ENCODE measurements at places on chromosomes 2 and 18.

DNA sequence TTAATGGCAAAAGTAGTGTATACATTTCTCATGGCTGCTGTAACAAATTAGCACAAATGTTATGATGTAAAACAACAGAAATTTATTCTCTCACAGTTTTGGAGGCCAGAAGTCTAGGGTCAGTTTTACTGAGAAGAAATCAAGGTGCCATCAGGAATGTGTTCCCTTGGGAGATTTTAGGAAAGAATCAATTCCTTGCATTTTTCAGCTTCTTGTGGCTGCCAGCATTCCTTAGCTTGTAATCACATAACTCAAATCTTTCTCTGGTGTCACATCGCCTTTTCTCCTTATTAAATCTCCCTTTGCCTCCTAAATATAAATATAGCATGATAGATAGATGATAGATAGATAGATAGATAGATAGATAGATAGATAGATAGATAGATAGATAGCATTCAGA lies 307.0 kb upstream of the REG3G start:
- DNase-seq: peak; percentile 3

DNA sequence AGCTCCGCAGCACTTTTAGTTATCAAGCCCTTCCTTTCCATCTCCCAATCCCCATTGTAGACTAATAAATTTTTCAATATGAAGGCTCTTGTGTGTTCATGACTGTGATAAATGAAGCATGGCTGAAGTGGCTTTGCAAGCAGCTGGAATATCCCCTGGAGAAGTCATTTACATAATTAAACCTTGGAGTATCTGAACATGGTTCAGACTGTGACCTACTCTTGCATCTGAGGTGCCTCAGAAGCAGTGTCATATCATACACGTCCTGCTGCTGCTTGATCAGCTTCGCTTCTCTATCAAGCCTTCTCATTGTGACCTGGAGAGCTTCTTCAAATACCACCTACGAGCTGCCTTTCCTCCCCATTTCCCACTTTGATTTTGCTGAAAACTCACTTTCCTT lies 48.4 kb upstream of the ZNF397 start:
- no peak for DNase-seq

GRCh38 chr2:220011859-220012258 lies 384.4 kb downstream of the SLC4A3 start:
- DNase-seq: no peak

DNA sequence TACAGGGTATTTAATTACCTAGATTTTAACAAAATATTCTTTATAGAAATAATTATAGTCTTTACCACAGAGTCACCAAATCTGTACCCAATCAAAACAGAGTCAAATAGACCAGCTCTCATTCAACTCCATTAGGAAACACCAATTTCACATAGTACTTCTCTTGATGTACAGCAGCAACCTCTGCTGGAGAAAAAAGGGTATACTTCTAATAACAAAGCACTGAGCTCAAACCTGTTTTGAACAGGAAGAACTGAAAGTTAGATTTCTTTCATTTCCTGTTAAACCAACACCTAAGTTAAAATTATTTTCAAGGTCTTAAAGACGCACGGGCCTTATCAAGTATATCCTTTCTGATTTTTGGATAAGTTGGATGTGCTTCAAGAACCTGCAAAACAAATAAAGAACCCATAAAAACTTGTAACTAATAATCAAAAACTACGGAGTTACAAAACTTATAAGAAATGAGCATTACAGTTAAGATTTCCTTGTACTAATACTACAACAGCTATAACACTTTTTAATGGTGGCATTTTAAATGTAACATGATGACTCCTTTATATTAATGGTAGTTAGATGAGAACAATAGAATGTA lies 79.0 kb downstream of the TTC21B start:
- peak; percentile 38 for DNase-seq

- DNase-seq: no peak
These were observed 97.0 kb upstream of the PAPOLG start for GRCh38 chr2:60659026-60659425.

DNA sequence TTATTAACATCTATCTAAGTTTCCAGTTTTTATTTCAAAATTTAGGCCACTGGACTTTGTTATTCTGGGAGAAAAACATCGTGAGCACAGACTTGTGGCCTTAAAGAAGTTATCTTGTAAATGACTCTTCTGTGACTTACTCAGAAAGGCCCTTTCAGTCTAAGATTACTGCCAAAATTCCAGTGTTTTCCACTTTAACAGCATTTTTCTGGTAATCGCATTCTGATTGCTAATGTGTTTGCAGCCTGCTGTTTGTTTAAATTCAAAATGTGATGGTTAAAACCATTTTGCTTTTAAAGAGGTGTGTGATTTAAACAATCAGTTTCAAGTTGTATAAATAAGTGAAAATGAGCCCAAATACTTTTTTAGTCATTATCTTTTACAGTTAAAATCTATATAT lies 136.7 kb upstream of the DAPL1 start:
- DNase-seq: no peak

- DNase-seq: no peak
These were observed 427.7 kb downstream of the CDH2 start for GRCh38 chr18:27749194-27749593.

GRCh38 chr2:10721396-10722251 lies at the start of gene ATP6V1C2:
Gene ATP6V1C2 (plus strand): TSS chr2:10721630. CDS start chr2:10722850, 1,220 bp downstream.
- no peak for DNase-seq

DNA sequence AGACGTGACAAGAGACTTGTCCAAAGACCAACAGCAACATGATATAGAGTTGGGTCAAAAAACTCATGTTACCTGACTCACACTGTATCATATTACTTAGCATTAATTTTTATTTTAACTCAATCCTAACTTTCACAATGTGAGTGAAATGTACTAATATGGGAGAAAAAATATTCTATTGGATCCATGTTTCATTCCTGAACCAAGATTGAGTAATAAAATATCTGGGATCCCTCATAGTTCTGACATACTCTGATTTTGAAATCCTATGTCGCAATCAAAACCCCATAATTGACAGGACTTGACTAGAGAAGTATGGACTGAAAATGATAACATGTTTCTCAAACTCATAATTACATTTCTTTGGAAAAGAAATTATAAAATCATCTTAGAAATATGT lies 190.4 kb downstream of the RIT2 start:
- DNase-seq: no peak

DNA sequence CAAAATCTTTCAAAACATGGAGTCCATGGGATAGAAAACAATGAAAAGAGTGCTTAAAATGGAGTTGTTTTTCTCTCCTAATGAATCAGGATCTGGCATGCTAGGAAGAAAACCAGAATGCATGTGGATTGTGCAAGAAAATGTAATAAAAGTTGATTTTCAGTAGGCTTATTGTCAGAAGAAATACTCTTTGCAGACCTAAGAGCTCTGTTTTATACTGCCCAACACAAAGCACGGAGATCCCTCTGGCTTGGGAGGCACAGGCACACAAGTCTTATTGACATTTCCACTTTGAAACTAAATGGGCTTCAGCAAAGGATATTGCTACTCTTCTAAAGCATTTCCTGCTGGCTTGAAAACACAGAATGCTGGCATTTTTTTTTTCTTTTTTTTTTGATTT lies 15.5 kb upstream of the DAPL1 start:
- DNase-seq: no peak

- DNase-seq: no peak
These were observed 148.5 kb downstream of the TMEM200C start for GRCh38 chr18:5746844-5747243.

GRCh38 chr2:30366199-30366691 lies 80.8 kb upstream of the LCLAT1 start:
- DNase-seq: no peak

DNA sequence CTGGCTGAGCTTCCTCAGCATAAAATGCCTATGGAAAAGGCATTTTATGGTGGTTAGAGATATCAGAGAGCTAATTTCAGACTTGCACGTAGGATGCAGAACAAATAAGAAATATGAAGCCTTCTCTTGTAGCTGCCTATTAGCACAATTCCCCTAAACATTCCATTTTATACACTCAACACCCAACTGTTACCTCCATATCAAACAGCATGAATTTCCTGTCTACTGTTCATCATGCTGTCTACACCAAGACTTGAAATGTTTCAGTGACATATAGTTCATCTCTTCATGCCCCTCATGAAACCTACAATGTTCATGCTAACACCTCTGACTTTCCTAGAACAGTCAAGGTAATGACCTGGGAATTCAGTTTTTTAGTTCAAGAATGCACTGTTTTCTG lies 249.9 kb downstream of the PIEZO2 start:
- no peak for DNase-seq

- no peak for DNase-seq
These were observed 10.5 kb downstream of the IL1R2 start for GRCh38 chr2:102002228-102002627.

- no peak for DNase-seq
These were observed 615.8 kb downstream of the XIRP2 start for GRCh38 chr2:167504061-167504460.

- no peak for DNase-seq
These were observed 43.0 kb upstream of the ITGB6 start for GRCh38 chr2:160242893-160243564.

- DNase-seq: no peak
These were observed 119.7 kb upstream of the KLF7 start for GRCh38 chr2:207285473-207285815.

DNA sequence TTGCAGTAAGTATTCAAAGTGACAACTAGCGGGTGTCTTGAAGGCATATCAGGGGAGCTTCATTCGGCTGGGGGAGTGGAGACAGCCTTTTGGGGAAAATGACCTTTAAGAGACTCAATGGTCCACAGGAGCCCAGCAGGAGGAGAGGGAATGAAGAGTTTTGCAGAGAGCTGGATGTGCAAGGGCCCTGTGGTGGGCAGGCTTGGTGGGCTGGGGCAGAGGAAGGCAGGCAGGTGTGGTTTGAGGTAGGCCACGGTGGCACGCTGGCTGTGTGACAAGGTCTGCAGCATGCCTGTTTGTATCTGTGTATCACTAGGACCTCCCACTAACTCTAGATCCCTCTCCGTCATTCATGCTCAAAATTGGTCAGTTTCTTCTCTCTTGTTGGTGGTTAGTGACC lies 53.7 kb downstream of the CD8B2 start:
- no peak for DNase-seq

DNA sequence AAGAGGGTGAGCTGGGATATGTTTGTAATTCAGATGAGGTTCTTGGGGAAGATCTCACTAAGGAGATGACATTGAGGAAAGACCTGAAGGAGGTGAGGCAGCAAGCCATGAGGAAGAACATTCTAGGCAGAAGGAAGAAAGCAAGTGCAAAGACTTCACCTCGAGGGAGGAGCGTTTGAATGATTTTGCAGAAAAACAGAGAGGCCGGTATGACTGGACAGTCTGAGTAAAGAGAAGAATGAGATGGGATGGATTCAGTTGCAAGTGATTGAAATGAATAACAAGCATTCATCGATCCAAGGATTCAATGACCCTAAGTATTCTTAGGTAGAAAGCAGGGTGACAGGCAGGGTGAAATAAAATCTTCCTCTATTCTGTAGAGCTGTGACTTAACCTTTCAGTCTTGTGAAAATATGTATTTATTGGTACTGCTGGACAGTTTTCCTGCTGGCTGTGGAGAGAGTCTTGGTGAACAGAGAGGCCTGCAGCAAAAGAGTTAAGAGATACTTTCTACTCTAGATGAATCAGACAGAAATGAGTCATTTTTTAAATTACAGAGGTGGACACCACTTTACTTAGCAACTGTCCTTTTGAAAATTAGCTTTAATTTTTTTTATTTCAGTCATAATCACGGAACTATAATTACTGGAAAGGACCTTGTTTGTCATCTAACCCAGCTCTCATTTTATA lies 278.4 kb downstream of the LRRTM1 start:
- DNase-seq: no peak

GRCh38 chr2:5696404-5696944 lies 4.3 kb downstream of the SOX11 start:
- no peak for DNase-seq

GRCh38 chr2:8219096-8219495 lies 462.8 kb upstream of the ID2 start:
- DNase-seq: no peak

DNA sequence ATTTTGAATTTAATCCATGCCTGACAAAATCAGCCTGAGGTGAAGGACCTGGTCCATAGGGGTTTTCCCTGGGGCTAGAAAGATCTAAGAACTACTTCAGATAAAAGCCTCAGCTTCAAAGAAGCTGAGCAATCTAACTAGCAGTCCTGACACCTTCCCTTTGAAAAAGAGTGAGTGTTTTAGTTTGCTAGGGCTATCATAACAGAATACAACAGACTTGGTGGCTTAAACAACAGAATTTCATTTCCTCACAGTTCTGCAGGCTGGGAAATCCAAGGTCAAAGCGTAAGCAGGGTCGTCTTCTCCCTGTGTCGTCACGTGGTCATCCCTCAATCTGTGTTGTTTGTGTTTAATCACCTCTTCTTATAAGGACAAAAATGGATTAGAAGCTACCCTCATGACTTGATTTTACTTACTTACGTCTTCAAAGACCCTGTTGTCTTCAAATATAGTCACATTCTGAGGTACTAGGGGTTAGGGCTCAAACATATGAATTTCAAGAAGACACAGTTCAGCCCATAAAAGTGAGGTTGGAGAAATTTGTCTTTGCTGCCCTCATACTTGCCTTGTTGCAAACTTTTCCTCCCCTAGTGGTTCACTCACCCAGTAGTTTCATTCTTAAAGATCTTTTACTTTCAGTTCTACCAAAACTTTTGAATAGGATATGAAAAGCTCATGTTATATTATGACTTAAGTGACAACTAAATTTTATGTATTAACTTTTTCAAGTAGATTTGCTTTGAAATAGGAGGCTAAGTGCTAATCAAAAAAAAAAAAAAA lies 673.8 kb downstream of the ARHGAP15 start:
- DNase-seq: no peak

- no peak for DNase-seq
These were observed 22.5 kb upstream of the SPAG16 start for GRCh38 chr2:213261715-213262114.

- no peak for DNase-seq
These were observed 306.0 kb downstream of the MTX2 start for GRCh38 chr2:176575237-176575744.

DNA sequence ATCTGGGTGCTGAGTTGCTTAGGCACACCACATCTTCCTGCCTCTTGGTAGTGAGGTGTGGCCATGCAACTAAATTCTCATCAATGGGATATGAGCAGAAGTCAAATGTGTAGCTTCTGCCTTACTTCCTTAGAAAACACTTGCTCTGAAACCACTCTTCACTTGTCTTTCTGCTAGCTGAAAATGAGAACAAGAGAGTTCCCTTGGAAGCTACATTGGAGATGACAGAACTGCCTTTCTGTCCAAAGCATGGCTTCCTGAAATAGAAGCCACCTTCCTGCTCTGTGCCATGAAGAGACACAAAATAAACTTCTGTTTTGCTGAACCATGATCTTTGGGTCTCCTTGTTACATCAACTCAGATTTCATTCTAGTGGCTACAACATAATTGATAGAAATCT lies 659.9 kb downstream of the IRS1 start:
- no peak for DNase-seq

DNA sequence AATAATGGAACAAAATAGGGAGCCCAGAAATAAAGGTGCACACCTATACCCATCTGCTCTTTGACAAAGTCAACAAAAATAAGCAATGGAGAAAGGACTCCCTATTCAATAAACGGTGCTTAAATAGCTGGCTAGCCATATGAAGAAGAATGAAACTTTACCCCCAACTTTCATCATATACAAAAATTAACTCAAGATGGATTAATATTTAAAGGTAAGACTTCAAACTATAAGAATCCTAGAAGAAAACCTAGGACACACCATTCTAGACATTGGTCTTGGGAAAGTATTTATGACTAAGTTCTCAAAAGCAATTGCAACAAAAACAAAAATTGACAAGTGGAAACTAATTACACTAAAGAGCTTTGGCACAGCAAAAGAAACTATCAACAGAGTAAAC lies 139.1 kb downstream of the DNAH7 start:
- DNase-seq: no peak
